ENCODE measurements at places on chromosomes 6 and 20.

DNA sequence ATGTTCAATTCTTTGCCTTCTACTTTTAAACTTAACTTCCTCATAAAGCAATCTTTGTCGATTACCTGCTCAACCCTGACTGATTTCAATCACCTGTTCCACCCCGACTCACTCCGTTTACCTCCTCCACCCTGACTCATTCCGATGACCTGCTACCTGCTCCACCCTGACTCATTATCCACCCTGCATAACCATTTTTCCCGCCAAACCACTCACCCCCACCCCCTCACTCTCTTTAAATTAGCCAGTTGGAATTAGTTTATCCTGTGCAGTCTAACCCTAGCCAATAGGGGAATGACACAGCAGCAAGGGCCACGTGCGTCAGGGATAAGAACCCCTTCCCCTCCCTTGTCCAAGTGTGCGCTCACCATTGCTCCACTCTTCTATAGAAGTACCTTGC is 56.7 kb upstream of the MRAP2 start:
- no peak for DNase-seq

GRCh38 chr6:106105493-106105892 is 19.4 kb downstream of the PRDM1 start:
- no peak for DNase-seq

- DNase-seq: no peak
Measured at GRCh38 chr20:36152261-36152660, 2.3 kb upstream of the EPB41L1 start.

DNA sequence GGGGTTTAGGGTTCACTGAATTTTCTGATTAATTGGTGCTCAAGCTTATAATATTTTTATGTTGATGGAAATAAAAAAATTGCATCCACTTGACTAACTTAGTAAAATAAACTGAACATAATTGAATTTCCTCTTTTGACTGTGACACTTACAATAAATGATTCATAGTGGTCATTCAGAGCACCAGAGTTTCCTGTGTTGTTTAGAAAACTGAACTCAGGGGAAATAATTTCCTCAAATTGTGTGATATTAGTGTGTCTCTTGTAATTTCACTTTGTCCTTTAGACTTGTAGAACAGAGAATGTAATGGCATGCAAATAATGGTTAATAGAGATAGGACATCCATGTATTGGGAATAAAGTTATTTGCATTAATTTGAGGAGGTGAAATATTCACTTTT is 319.7 kb upstream of the MAN1A1 start:
- DNase-seq: no peak

- no peak for DNase-seq
Measured at GRCh38 chr6:45514454-45515230, 136.9 kb upstream of the SUPT3H start.

DNA sequence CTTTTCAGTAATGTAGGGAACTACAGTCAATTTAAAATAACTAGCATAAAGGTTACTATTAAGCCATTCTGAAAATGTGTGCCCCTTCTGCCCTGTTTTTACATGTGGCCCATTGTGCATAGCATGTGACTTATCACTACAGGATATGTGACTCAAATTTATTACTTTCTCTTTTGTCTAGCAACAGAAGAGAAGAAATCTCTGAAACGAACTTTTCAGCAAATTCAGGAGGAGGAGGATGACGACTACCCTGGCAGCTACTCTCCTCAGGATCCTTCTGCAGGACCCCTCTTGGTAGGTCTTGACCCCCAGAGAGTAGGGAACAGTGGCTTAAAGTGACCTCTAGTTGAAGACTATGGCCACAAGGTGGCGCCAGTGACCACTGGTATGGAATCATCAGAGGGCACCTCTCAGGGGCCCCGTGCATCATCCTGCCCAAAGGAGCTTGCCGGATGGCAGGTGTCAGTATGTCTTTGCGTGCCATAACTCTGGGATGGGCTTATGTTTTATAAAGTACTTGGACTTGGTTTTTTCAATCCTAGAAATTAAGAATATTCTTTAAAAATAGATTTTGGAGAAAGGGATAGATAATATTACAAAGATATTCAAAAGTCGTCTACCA is 23.9 kb downstream of the RPRD1B start:
- peak; percentile 37 for DNase-seq

- DNase-seq: no peak
Measured at GRCh38 chr6:132816660-132817059, 2.3 kb downstream of the RPS12 start.

DNA sequence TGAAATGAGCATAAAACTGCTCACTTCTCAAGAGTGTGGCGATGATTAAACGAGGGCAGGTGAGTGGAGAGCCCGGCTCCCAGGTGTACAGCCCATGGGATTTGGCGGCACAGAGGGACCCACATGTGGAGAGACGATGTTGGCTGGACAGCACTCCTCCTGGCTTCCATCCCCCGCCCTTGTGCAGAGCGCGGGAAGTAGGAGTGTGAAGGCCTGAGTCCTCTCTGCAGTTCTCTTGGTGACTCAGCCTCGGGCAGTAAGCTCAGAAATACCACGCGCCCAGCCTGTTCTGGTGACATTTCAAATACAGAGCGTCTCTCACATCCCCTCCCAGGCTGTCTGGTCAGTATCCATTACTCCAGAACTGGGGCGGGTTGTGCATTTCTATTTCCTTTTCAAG is 94.2 kb upstream of the SRSF6 start:
- no peak for DNase-seq

DNA sequence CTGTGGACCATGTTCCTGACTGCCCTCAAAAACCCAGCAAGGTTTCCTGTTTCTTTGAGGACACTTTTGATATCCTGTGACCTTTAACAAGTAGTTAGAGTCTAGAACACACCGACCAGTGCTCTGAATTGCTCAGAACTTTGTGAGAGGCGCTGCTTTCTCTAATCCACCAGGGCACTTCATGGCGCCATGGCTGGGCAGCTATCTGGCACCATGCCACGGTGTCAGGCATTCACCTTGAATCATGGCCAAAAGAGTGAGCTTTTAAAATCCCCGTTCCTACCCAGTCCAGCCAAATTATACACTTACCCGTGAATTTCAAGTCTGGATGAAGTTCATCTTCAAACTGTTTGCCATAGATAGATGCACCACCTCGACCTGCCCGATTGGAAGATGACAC is 17.0 kb upstream of the CPNE5 start:
- DNase-seq: no peak

DNA sequence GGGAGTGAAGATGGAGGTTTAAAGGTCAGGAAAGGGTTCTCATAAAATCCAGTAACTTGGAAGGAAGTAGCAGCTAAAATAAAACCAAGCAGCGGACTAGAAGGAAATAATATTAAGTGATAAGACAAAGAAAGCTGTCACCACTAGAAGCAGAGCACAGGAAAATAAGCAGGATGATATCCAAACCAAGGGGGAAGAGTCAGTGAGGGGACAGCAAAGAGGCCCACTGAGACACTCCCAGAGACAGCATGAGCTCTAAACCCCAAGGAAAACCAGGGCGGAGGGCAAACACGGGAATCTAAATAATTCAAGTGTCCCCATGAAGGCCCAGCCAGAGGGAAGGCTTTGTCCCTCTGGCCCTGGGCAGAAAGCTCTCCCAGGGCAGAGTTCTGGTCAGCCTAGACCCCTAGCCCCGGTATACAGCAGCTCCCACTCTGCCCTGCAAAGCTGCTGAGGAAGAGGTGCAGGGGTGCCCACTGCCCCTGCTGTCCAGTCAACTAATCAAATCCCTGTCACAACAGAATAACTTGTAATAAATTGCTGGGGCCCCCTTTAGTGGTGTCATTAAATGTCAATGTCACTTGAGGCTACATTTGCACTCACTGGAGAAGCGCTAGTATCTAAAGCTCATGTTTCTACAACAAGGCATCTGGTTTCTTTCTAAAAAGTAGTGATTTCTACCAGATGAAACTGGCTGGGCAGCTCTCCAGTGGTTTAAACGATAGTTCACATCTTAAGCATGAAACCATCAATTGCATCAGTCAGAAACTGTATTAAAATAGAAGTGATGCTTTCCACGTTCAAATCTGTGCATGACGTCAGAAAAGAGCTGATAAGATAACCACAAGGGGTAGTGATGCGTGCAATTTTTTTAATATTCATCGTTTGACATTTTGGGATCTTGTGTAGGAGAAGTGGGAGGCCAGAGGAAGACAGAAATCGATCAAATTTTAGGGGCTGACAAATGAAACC is 13.6 kb downstream of the PDE10A start:
- no peak for DNase-seq

DNA sequence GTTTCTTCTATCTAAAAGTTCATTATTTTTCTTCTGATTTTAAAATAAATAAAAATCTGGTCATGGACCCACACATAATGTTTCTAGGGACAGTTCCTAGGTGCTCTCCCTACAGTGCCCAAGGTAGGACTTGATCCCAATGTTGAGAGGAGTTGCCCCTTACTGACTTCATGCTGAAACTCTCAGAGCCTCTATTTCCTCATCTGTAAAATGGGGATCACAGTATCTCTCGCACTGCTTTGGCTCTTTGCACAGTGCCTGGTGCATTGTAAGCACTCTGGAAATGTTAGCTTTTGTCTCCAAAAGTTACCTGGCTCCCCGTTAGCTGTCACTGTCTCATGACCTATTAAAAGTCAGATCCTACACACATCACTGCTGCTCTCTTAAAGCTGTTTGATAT is 205.5 kb downstream of the TSHZ2 start:
- no peak for DNase-seq

- no peak for DNase-seq
Measured at GRCh38 chr6:35181308-35181932, 32.3 kb upstream of the SCUBE3 start.

- no peak for DNase-seq
Measured at GRCh38 chr6:104459543-104459942, 400.2 kb downstream of the HACE1 start.

DNA sequence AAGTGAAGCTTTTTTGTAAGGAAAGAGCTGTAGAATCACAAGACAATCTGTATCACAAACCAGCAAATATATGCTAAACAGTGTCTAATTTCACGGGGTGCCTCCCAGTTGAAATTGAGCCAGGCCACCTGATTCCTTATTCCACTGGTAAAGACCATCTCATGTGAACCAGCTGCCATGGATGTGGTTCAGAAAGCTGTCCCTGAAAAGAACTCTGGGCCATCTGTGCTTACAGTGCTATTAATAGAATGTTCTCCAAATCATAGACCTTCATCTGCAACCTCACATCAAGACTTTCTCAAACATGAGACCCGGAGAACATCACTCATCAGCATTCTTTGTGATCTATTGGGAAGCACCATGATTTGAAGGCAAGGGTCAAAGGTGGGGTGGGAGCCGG is 89.7 kb downstream of the FBXO5 start:
- no peak for DNase-seq

GRCh38 chr20:62688855-62689460 is 19.7 kb upstream of the NTSR1 start:
- no peak for DNase-seq

DNA sequence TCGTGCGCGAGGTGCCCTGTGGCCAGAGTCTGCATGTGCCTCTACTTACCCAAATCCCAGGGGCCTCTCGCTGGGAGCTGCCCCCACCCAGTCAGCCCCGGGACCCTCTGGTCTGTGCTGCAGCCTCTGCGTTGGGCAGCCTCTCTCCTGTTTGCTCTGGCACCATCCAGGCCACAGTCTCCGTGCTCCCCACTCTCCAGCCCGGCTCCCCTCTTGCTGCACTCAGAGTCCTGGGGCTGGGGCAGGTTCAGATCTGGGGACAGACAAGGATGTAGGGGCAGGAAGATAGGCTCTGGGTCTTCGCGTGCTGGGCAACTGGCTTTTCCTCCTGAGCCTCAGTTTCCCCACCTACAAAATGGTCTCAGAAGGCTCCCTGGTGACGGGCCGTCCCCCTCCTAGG is 70.8 kb upstream of the GATA5 start:
- DNase-seq: no peak

DNA sequence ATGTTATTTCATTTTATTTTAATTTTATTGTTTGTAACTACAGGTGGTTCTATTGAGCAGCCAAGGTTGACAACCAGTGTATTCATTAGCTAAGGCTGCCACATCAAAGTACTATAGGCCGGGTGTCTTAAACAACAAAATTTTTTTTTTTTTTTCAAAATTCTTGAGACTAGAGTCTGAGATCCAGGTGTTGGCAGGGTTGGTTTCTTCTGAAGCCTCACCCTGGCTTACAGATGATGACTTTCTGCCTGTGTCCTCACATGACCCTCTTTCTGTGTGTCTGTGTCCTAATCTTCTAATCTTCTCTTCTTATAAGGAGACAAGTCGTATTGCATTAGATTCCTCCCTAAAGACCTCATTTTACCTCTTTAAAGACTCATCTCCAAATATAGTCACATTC is 208.4 kb downstream of the MANEA start:
- no peak for DNase-seq

- no peak for DNase-seq
Measured at GRCh38 chr6:28597924-28598722, 72.4 kb downstream of the GPX5 start.

GRCh38 chr6:80605165-80605989 is 498.9 kb downstream of the BCKDHB start:
- DNase-seq: no peak

- no peak for DNase-seq
Measured at GRCh38 chr20:48737434-48738093, 90.2 kb downstream of the PREX1 start.

GRCh38 chr6:12363651-12364381 is 73.7 kb downstream of the EDN1 start:
- no peak for DNase-seq

GRCh38 chr6:47690791-47691190 is 7.6 kb upstream of the ADGRF4 start:
- no peak for DNase-seq

DNA sequence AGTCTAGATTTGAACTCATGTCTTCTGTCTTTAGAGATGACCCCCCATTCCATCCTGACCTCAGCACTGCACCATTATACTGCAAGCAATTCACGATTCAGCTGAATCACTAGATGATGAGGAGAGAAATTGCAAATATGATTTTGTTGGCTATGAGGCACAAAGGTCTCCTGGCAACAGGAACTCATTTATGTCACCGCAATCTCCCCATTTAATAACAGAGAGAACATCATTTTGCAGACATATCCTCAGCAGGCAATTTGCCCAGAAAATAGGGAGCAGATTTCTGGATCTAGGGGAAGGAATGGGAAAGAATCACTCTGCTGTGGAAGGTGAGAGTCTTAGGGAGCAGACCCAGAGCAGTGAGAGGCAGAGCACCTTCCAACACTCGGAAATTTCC is 303.0 kb downstream of the PAX1 start:
- no peak for DNase-seq

- DNase-seq: no peak
Measured at GRCh38 chr6:45803071-45803470, 212.6 kb downstream of the CLIC5 start.

- DNase-seq: no peak
Measured at GRCh38 chr6:149861603-149862423, 2.3 kb downstream of the LRP11 start.

- DNase-seq: no peak
Measured at GRCh38 chr6:153032255-153032882, 29.9 kb upstream of the MTRF1L start.

DNA sequence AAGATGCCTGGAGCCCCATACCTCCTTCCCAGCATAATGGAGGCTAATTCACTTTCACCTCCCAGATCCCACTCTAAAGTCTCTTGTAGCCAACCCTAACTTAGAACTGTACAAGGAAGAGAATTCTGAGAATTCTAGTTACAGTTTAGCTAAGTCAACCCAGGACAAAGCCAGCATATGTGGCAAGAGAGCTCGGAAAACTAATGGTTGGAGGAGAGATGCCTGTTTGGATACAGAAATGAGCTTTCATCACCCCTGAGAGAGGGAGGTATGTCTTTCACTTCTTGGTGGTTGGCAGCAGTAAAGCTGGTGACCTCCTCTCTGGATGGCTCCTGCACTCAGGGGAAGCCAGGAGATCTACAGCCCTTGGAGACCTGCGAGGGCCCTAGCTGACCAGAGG is 252.6 kb upstream of the SUPT3H start:
- no peak for DNase-seq

- DNase-seq: no peak
Measured at GRCh38 chr6:112389842-112390241, 42.7 kb downstream of the RFPL4B start.

Data from stimulated activated CD4-positive, alpha-beta T cell treated with anti-CD3 and anti-CD28 coated beads, Interleukin-1b, Interleukin-23, amount 100 ng/mL, for 1 hour (primary cell).